Mesothelial cell of epicardium (in vitro differentiated cells): ENCODE measurements at places on chromosomes 1 and 21. TPM values are rescaled to one million over a fixed set of nuclear protein-coding genes. Genes with fewer than 3 reads are reported as not detected.

The DCDC2B gene
- 0.11 TPM in 1 of 3 replicates, not detected in the others for total RNA-seq

The LAMC1 gene
- total RNA-seq, result 164 to 170 TPM (median 168 TPM) in 3 replicates

The SERPINC1 gene
- total RNA-seq, result 0.22 to 0.27 TPM (median 0.23 TPM) in 3 replicates

The CLIC6 gene
- 1.4 to 1.7 TPM (median 1.5 TPM) in 3 replicates for total RNA-seq

The TFF3 gene
- 1.5 TPM in 1 of 3 replicates, not detected in the others for total RNA-seq

The IL12RB2 gene
- total RNA-seq, result 0.34 to 0.43 TPM in 2 of 3 replicates, not detected in the other

DNA sequence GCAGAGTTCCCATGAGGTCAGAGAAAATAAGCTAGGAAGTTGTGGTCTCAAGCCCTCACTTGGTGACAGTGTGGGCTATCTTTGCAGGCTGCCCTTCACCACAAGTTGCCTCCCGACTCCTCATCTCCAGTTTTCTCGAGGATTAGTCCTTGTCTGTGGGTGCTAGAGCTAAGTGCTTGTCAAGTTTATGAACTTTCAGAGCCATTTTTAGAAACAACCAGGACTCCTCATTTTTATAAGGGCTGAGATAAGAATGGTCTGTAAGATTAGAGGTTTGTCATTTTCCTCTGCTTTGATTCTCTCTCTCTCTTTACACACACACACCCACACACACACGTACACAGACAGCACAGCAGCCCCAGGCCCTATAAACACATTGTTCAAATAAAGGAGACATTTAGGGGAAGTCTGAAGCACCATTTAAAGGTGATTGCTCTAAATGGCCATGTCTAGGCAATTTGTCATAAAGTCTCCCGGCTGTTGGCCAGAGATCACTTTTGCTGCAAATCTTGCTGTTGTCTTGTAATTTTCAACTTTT, 127.2 kb downstream of the LACTBL1 start:
- DNase-seq, result no peak

DNA sequence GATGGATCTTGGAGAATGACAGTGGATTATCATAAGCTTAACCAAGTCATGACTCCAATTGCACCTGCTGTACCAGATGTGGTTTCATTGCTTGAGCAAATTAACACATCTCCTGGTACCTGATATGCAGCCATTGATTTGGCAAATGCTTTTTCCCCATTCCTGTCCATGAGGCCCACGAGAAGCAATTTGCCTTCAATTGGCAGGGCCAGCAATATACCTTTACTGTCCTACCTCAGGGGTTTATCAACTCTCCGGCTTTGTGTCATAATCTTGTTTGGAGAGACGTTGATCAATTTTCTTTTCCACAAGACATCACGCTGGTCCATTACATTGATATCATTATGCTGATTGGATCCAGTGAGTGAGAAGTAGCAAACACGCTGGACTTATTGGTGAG, 20.1 kb downstream of the ZNF691 start:
- no peak for DNase-seq

DNA sequence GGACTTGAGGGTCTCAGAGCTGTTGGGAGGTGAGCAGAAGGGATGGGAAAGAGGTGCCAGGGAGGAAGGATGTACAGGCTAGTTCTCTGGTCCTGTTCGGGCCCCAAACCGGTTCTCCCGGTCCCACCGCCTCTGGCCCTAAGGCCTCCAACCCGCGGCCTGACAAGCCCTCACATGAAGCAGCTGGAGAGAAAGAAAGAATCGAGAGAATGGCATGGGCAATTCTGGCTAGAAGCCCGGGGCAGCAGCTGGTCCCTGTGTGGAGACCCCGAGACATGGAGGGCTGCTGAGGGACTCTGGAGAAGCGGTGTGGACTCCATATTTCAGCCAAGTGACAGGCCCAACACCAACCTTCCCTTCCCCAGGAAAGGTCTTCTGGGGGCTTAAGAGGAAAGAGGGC, 730 bp downstream of the CDC42SE1 start:
- peak; percentile 63 for DNase-seq

DNA sequence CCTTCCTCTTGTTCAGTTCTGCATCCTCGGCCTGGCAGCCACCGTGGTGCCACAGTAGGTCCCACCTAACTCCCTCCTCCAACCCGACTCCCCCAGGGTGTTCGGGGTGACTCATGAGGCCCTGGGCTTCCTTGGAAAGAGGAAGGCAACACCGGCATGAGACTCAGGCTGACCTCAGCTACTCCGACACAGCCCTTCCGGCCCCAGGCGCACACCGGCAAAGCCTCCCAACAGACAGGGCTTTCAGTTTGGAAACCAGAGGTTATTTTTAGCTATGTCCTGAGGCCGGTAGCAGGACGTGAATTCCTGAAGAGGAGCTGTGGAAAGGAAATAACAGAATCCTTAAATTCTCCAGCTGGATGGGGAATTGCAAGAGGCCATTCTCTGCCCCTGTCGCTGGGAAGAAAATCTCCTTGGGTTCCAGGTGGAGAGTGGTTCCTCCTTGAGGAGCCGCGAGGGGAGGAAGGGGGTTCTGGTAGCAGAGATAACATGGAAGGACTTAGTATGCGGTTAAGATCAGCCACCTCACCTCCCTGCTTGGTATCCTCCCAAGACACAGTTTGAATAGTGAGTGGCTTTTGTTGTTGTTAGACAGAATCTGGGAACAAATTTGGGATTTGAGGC, 24.4 kb downstream of the PLXNA2 start:
- no peak for DNase-seq

DNA sequence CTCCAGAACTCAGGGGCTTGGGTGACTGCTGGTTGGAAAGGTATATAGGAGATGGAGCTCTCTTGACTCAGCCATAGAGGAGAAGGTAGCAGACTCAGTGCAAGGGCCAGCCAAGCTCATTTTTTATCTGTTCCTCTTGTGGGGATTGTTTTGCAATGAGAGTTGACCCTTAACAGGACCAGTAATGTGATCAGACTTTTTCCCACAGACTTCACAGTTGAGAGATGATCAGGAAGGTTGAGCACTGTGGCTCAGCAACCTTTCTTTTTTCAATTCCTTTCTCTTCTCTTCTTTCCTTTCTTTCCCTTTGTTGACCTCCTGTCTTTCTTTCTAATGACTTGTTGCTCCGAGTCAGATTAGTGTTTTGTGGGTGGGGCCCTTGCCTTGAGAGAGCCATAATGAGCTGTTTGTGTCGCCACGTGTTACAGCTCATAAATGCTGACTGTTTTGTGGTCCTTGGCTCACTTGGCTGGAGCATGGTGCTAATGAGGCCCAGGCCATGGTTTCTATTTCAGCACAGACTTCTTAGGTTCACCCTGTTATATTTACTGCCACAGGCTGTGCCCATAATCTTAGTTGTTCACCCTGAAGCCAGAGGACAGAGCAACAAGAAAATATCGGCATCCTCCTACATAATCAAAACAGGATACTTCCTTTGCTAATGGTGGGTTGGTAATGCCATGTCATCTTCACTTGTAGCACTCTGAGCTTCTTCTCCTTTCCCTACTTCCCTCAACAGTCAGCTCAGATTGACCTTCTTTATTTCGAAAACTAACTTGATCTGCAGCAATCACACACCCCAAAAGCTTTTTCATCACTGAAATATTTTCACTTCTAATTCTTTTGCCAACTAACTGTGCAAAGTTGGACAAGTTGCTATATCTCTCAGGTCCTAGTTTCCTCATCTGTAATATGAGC, 13.9 kb downstream of the ADAM30 start:
- DNase-seq, result no peak

DNA sequence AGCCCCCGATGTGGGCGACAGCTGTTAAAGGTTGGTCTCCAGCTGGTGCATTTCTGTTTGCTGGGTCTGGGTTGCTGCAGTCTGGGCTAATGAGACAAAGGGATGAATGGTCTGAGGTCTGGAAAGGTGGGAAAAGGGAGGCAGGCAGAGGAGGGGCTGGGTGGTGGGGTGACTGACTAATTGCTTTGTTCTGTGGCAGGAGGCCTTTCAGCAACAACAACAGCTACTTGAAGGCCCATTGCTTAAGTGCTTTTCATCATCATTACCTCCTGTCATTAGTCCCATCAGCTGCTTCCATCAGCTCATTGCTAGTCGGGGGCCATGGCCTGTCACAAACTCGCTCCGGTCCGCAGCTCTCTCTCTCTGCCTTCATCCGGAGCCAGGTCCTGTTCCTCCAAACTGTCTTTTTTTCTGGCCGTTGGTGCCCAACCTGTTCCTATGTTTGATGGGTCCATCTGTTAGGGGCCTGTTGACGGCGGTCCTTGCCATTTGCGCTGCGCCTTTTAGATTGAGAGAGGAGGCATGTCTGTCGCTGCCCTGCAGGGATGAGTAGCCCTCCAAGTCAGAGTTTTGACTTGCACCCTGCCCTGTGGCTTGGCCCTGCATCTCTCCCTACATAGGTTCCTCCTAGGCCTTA, 105.6 kb upstream of the PLXNA2 start:
- no peak for DNase-seq

- no peak for DNase-seq
These were observed 1203.9 kb downstream of the AMY1C start for GRCh38 chr1:104953555-104953954.

DNA sequence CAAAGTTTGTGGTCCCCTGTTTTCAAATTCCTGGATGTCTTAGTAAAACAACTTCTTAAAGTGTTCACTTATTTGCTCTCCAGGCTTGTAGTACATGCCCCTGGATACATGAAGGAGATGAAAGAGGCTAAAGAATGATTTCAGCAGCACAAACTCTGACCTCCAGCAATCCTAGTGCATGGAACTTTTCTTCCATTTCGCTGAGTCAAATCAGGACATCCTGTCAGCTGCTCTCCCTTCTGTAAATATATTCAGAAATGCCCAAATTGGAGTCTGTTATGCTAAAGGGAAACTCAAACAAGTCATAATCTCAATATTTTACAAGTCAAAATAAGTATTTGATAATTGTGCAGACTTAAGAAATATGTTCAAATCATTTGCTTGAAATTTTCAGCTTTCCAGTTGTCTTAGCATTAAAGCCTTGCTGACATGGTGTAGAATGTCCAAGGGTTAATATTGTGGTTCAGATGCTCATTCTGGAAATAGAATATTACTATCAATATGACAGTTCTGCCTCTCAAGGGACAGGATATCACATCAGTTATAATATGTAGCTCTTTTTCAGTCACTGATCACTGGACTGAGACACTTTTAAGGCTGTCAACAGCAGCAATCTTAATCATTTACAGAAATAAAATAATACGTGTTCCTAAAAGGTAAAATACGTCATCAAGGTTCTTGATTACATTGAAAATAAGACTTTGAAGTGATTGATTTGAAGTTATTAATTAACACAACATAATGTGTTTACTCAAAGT, 1157.3 kb downstream of the PLA2G4A start:
- DNase-seq, result no peak

- no peak for DNase-seq
These were observed 25.2 kb upstream of the CDCA8 start for GRCh38 chr1:37667023-37667671.

GRCh38 chr1:118578276-118578675, 393.2 kb upstream of the SPAG17 start:
- no peak for DNase-seq
